ENCODE measurements at places on chromosomes 12 and 14.

DNA sequence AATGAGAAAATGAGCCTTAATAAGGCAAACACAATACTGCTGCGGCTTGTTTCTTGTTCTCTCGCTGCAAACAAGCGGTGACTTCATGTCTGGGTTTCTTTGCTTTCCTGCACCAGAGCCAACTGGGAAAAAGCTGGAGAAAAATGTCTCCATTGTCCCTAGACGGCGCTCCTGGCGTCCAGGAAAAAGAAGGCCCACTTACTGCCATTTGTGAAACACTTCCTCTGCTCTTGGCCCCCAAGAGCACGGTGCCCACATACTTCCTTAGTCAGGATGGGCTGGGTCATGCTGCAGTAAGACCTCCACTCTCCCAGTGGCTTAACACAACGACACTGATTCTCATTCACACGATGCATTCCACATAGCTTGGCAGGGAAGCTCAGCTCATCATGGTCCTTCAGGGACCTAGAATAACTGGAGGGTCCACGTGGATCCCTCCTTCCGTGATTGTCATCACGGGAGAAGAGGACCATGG lies 86.0 kb upstream of the BCL11B start:
- DNase-seq, result no peak

- no peak for DNase-seq
These were observed 23.9 kb downstream of the PALS1 start for GRCh38 chr14:67265131-67265530.

- DNase-seq, result no peak
These were observed 72.9 kb downstream of the DDX51 start for GRCh38 chr12:132071040-132071810.

- no peak for DNase-seq
These were observed 205.7 kb downstream of the ZFP36L1 start for GRCh38 chr14:68586896-68587751.

DNA sequence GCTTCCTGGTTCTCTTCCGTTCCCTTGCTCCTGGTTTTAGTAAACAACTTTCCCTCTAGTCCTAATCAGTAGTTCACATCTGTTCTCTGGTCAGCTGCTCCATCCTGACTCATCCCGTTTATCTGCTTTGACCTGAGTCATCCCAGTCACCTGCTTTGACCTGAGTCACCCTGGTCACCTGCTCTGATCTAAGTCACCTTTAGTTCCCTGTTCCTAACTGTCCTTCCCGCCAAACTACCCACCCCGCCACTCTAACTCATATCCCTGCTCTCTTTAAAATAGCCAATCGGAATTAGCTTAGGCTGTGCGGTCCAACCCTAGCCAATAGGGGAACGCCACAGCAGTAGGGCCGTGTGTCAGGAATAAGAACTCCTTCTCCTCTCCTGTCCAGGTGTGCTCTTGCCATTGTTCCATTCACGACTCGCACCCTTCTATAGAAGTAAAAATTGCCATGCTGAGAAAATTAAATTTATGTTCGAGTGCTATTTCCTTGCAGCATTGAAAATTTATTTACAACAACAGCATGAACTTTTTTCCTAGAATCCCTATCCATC lies 3.1 kb upstream of the ANKRD33 start:
- no peak for DNase-seq

DNA sequence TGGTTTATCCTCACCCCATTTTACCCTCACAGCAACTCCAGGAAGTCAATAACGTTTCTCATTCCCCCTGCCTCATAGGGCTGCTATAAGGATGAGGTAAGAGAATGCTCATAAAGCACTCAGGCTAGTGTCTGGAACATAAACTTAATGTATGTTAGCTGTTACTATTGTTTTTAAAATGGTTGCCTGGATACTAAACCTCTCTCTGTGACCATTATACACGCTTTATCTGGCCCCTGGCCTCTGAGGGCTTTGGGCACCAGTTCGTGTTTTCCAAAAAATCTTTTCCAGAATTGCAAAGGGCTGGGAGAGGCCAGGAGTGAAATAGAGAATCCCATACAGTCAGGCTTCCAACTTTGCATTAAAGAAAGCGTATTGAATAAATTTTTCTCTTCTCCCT lies 113.9 kb downstream of the KTN1 start:
- DNase-seq, result no peak

- no peak for DNase-seq
These were observed 103.9 kb downstream of the BTG1 start for GRCh38 chr12:92041742-92042141.

GRCh38 chr14:99664058-99664936 lies 19.4 kb downstream of the HHIPL1 start:
- DNase-seq, result no peak

- DNase-seq, result no peak
These were observed 30.5 kb downstream of the CLEC2D start for GRCh38 chr12:9699898-9700605.

- DNase-seq, result no peak
These were observed 447 bp downstream of the CD63 start for GRCh38 chr12:55728186-55728938.

DNA sequence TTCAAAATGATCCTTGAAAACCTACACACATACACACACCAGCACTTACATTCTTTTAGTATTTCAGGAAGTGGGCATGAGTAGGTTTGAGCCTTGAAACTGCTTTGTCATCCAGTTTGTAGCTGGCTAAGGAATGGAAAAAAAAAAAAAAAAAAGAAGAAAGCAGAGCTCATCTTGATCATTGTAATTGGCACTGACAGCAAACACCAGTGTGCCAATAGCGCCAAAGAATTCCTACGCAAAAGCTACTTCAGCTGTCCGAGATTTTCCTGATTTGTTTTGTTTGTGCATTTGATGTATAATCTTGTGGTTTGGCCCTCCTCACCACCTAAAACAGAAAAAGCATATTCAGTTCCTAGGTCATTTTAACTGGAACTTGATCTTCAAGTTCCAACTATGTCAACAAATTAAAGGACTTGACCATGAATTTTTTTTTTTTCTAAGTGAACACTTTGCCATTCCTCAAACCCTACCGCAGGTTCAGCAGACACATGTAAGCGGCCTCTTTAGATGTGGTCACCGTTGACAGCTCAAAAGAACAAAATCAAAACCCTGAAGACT lies 57.3 kb downstream of the FLRT2 start:
- no peak for DNase-seq

- no peak for DNase-seq
These were observed 288.0 kb downstream of the ERC1 start for GRCh38 chr12:1279050-1279449.

- no peak for DNase-seq
These were observed 105.6 kb downstream of the PCNX1 start for GRCh38 chr14:71012888-71013287.

- no peak for DNase-seq
These were observed 4.5 kb downstream of the DHRS2 start for GRCh38 chr14:23640524-23641141.

GRCh38 chr12:125989696-125990095 lies 924.5 kb downstream of the AACS start:
- DNase-seq, result no peak

- no peak for DNase-seq
These were observed 113.3 kb downstream of the FOXN3 start for GRCh38 chr14:89303456-89304435.

- DNase-seq, result no peak
These were observed 122.0 kb upstream of the CCND2 start for GRCh38 chr12:4151362-4152121.

- DNase-seq, result no peak
These were observed 15.6 kb downstream of the DTX1 start for GRCh38 chr12:113072136-113072535.
